Neural progenitor cell (in vitro differentiated cells): ENCODE measurements at places on chromosomes 2 and 18. TPM values are rescaled to one million over a fixed set of nuclear protein-coding genes. Genes with fewer than 3 reads are reported as not detected.

GRCh38 chr18:80124131-80124530, 15.1 kb downstream of the ADNP2 start:
- no peak for DNase-seq

GRCh38 chr18:74274700-74275099, 17.1 kb downstream of the CYB5A start:
- DNase-seq, result no peak

DNA sequence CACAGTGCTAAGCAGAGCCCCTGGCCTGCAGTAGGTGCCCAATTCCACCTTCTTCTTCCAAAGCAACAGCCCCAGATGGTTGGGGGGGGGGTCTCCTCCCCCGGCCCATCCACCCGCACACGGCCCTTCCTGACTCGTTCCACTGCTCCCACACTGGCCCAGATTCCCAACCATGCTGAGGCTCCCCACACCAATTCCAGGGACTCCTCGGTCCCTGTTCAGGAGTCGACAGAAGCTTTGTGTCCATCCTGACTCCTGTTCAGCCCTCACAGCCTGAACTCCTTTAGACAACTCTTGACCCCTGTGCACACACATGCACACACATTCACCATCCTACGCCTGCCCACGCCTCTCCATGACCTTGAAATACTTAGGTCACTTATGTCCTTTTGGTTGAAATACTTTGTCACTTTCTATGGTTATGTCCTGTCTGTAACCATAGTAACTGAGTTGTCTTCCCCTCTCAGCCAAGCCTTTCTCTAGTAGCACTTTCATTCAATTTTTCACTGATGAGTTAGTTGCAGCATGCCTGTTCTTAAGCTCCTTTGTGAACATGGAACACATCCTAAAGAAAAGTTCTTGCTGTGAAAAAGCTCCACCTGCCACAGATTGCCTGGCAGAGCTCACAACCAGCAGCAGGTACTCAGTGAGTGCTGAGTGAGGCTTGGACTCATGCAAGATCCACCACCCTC, 225.8 kb downstream of the SEPTIN10 start:
- no peak for DNase-seq

- DNase-seq, result no peak
Measured at GRCh38 chr2:33209976-33210375, 263.2 kb downstream of the LTBP1 start.

- no peak for DNase-seq
Measured at GRCh38 chr2:11311543-11311942, 32.9 kb downstream of the ROCK2 start.

OTX1 gene
- 7.9 and 23.3 TPM in 2 replicates for total RNA-seq

MEIS1 gene
- 10.7 and 14.7 TPM in 2 replicates for total RNA-seq

ANKRD29 gene
- 0.65 and 0.81 TPM in 2 replicates for total RNA-seq
